Heart right ventricle (tissue), 16 donors: ENCODE measurements at places on chromosomes 4 and X. TPM values are rescaled to one million over a fixed set of nuclear protein-coding genes. Genes with fewer than 3 reads are reported as not detected.
A peak's percentile ranks its signal among the peaks of the same experiment; 100 is the strongest.

DNA sequence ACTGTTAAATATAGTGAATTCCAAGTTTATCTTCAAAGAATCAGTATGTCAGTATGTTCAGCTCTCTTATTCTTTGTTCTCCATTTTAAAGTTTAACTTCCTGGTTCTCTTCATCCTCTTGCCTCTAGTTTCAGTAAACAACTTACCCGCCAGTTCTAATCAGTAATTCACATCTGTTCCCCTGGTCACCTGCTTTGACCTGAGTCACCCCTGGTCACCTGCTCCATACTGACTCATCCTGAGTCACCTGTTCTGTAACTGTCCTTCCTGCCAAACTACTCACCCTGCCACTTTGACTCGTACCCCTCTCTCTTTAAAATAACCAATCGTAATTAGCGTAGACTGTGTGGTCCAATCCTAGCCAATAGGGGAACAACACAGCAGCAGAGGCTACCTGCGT lies 992.7 kb upstream of the HS3ST1 start:
- DNase-seq: no peak

- no peak for DNase-seq
These were observed 49.0 kb upstream of the SHISA3 start for GRCh38 chr4:42348247-42348646.

PCDH19 gene
- total RNA-seq: 1.00 TPM

GLUD2 gene
- total RNA-seq: 1.3 TPM

DNA sequence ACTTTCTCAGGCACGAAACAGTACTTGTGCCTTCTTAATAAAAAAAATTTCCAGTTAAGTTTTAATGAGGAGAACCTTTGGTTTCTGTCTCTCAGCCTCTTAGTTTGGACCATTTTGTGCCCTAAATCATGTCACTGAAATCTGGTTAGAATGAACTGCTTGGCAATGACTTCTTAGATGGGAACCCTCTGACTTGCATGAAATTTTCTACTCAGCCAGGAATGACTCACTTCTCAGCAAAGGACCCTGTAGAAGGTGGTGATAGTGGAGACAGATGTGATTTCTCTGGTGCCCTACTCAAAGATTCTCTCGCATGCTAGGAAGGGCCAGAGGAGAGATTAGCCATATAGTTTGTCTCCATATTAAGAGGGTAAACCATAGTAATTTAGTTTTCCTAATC lies 50.5 kb downstream of the RASL11B start:
- no peak for DNase-seq

SPANXA1 gene
- not detected for total RNA-seq

SSX4B gene
- total RNA-seq: not detected

CSAG2 gene
- not detected for total RNA-seq

GRCh38 chr4:25970226-25970675 lies 56.2 kb downstream of the SMIM20 start:
- peak; percentile 46 for DNase-seq

DNA sequence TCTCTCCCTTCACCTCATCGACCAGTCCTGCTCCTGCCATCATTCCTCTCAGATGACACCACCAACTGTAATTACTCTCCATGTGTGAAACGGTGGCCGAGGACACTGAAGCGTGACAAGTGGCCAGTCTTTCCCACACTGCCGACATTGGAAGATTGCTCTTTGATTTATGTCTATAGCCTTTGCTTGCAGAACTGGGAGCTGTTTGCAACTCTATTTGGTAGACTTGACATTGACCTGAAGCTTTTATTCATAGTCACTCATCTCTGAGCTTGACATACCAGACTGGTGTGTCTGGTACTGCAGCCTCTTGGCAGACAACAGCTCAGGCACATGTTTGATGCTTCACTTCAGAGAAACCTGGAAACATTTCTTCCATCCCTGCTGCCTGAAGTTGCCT lies 121.8 kb upstream of the GALNT7 start:
- DNase-seq: no peak

DNA sequence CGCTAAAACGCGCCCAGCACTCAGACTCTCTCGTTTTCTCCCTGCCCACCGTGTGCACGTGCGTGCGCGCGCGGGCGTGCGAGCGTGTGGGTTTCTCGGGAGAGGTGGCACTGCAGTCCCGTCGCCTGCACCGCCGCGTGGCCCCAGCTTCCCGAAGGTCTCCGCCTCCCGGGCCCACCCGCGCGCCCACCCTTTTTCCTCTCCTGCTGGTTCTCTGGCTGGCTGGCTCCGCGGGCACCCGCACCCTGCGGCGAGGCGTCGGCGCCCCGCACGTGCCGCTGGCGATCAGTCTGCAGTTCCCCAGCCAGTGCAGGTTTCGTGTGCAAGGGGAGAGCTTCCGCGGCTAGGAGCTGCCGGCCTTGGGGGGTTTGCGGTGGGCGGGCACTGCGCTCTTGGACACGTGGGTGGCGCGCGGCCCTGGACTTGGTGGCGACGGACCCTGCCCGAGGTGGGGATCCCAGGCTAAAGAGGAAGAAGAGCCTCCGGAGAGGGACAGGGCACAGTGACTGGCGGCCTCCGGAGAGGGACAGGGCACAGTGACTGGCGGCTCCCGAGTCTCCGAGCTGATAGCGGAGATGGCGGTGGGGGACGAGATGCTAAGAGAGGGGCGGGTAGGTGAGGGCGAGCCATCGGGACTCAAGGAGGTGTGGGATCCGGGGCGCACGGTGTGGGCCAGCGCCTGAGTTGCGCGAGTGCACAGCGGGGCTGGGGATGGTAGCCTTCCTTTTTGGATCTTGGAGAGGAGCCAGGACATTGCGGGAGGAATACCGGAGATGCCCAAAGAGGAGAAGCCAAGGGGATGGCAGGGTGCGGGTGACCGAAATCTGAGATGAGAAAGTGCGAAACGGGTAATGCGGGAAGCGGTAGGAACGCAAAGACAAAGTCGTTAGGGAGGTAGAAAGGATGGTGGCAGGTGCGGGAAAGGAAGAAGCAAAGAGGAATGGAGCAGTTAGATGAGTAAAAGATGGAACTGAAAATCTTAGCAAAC lies at the start of gene FAM184B:
FAM184B (minus strand) TSS at position 322 of the 988 bp plus-strand sequence. CDS start 322 bp downstream, outside the sequence.
- DNase-seq: no peak

GRCh38 chrX:40877887-40878286 lies 142.5 kb upstream of the MED14 start:
- no peak for DNase-seq

GRCh38 chr4:107857741-107858140 lies 33.0 kb downstream of the SGMS2 start:
- DNase-seq: no peak

DNA sequence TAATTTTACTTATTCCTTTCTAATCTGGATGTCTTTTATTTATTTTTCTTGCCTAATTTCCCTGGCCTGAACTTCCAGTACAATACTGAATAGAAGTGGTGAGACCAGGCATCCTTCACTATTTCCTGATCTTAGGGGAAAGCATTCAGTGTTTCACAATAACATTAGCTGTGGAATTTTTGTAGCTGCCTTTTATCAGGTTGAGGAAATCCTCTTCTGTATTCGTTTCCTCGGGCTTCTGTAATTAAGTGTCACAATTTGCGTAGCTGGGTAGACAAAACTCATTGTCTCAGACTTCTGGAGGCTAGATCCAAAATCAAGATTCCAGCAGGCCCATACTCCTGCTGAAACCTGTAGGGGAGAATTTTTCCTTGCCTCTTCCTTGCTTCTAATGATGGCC lies 598.4 kb upstream of the FTHL17 start:
- no peak for DNase-seq

COX7B2 gene
- total RNA-seq: not detected

SCRG1 gene
- 0.32 TPM for total RNA-seq

REPS2 gene
- 3.3 TPM for total RNA-seq

TMSB15C gene
- 0.35 TPM for total RNA-seq

CEP135 gene
- total RNA-seq: 2.8 TPM

DNA sequence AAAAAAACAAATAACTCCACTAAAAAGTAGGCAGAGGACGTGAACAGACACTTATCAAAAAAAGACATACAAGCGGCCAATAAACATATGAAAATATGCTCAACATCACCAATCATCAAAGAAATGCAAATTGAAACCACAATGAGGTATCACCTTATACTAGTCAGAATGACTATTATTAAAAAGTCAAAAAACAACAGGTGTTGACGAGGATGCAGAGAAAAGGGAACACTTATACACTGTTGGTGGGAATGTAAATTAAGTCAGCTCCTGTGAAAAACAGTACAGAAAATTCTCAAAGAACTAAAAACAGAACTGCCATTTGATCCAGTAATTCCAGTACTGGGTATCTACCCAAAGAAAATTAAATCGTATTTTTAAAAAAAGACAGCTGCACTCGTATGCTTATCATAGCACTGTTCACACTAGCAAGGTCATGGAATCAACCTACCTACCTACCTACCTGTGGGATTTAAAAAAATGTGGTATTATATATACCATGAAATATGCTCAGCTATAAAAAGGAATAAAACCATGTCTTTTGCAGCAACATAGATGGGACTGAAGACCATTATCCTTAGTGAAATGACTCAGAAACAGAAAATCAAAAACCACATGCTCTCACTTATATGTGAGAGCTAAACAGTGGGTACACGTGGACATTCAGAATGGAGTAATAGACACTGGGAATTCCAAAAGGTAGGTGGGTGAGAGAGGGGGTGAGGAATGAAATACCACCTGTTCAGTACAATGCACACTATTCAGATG lies 24.8 kb upstream of the PTPN13 start:
- DNase-seq: no peak

- DNase-seq: no peak
These were observed 16.0 kb upstream of the C4orf36 start for GRCh38 chr4:86908251-86908657.

DNA sequence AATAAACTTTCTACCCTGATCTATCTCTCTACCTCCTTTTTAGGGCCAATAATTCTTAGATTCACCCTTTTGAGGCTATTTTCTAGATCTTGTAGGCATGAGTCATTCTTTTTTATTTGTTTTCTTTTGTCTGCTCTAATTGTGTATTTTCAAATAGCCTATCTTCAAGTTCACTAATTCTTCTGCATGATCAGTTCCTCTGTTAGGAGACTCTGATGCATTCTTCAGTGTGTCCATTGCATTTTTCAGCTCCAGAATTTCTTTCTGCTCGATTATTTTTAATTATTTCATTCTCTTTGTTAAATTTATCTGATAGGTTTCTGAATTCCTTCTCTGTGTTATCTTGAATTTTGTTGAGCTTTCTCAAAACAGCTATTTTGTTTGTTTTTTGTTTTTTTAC lies 11.3 kb downstream of the CXorf58 start:
- DNase-seq: no peak

DNA sequence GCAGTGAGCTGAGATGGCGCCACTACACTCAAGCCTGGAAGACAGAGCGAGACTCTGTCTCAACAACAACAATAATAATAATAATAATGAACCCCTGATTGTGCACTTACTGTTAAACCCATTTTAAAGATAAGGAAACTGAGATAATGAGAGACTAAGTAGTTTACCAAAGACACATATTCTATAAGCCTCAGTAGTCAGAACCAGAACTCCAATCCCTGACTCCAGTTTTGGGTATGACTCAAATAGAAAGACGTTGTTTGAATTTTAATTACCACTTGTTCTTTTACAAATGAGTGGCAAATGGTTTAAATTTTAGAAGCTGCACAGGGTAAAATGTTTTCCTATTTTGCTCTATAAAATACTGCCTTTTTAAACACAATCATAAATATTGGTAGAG lies 37.4 kb downstream of the ACSL4 start:
- DNase-seq: no peak

GRCh38 chrX:131778269-131779218 lies 234.7 kb downstream of the OR13H1 start:
- DNase-seq: no peak
